Activated T-cell treated with anti-CD3 and anti-CD28 coated beads, Interleukin-2, amount 50 U/mL, for 24 hours (primary cell): ENCODE measurements at places on chromosomes 5 and 9.

DNA sequence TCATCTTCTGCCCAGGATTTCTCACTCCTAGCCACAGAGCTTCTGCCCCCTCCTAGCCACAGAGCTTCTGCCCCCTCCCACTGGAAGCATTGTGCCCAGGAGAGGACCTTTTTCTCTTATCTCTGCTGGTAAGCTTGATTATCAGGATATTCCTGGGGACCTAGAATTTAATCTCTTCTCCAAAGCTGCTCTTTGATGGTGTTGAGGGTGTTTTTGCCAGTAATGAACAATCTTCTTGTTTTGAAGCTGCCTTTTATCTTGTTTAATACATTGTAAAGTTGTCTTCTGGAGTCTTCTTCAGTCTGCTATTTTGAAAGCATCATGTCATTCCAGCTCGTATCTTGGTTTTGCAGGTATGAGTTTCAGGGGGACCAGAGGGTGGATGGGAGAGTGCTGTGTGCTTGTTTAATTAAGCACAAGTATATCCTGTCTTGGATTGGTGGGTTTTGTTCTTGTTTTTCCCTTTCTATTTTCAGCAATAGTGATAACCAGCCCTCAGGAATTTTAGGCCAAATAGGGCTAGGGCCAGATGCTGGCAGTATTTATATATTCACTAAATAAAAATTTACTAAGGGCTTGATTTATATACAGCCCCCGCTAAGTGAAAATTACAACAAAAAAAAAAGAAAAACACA is 214.0 kb upstream of the DMRT1 start:
- no peak for DNase-seq

GRCh38 chr5:78008356-78008967 is 232.3 kb upstream of the TBCA start:
- DNase-seq: no peak

DNA sequence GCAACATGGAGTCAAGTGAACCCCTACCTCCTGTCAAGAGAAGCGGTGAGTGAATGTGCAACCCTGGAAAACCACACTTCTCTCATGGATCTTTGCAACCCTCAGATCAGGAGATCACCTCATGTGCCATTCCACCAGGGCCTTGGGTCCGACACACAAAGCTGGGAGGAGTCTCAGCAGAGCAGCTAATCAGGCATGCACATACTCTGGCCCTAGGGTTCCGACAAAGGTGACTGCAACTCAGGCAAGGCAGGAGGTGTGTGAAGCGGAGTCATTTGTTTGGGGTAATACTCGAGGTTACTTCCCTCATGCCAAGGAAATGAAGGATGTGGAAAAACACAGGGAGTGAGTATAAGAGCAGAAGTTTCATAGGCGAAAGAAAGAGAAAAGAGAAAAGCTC is 96.1 kb downstream of the GABRG2 start:
- DNase-seq: no peak

- no peak for DNase-seq
Measured at GRCh38 chr9:89617978-89618377, 13.2 kb downstream of the GADD45G start.

GRCh38 chr9:36151316-36152210 is 15.0 kb downstream of the GLIPR2 start:
- DNase-seq: peak; percentile 88

DNA sequence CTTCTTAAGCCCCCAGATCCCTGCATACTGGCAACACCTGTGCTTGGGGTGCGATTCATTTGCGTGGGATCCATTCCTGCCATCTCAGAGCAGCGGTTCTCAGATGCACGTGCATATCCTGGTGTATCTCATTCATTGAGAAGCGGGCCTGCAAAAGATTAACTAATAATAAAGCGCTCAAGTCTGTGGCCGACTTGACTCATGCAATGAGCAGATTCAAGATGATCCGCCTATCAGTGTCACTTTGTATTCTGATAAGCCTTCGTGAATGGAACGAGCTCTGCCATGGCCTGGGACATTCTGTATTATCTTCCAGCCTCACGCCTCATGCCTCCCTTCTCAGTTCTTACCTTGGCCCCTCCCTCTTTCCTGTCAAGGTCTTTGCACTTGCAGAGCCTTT is 22.3 kb downstream of the C1QTNF2 start:
- no peak for DNase-seq

- no peak for DNase-seq
Measured at GRCh38 chr5:58077966-58078365, 381.9 kb downstream of the PLK2 start.
